ENCODE measurements at places on chromosomes 6 and 20.

DNA sequence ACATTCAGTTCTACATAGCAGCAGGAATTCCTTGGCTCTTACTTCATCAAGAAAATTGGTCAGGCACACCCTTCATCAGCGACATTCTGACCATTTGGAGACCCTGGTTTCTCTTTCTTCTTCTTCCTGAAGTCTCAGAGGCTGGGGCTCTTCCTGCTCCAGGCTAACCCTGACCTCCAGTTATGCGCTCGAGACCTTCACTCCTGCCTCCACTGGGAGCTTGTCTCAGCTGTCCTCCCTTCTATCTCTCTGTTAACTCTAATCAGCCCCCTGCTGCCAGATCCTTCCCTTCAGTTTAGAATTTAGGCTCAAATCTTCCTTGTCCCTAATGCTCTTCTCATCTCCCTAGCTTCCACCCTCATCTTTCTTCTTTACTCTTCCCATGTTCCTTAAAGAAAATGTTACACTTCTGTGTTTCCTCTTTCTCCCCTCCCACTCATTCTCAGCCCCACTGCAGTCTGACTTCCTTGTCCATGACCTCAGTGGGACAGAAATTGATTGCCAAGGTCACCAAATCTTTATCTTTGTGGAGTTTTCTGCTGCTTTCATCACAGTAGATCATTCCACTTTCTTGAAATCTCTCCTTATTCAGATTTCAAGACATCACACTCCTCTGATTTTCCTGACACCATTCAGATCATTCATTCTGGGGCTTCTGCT lies 8.4 kb upstream of the HLA-DOA start:
- DNase-seq: no peak

GRCh38 chr6:6790393-6790792 lies 201.9 kb downstream of the LY86 start:
- DNase-seq: no peak

GRCh38 chr6:149962461-149963211 lies 1.1 kb upstream of the ULBP1 start:
- DNase-seq: no peak

- no peak for DNase-seq
Observed at GRCh38 chr20:34222208-34222607, 19.0 kb upstream of the ASIP start.

DNA sequence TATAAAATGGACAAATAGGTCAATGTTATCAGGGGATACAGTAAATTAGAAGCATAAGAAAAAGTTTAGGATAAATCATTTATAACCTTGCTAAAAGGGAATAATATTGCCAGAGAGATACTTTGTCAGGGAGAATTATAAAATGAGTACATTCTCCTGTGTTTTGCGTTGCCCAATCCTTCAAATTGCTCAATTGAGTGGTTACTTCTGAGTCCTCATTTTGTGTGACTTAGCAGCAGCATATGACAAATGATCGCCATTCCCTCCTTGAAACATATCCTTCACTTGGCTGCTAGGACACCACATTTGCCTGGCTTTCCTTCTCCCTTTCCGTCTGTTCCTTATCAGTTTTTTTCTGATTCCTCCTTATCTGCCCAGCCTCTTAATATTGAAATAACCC lies 106.7 kb upstream of the FLRT3 start:
- no peak for DNase-seq

DNA sequence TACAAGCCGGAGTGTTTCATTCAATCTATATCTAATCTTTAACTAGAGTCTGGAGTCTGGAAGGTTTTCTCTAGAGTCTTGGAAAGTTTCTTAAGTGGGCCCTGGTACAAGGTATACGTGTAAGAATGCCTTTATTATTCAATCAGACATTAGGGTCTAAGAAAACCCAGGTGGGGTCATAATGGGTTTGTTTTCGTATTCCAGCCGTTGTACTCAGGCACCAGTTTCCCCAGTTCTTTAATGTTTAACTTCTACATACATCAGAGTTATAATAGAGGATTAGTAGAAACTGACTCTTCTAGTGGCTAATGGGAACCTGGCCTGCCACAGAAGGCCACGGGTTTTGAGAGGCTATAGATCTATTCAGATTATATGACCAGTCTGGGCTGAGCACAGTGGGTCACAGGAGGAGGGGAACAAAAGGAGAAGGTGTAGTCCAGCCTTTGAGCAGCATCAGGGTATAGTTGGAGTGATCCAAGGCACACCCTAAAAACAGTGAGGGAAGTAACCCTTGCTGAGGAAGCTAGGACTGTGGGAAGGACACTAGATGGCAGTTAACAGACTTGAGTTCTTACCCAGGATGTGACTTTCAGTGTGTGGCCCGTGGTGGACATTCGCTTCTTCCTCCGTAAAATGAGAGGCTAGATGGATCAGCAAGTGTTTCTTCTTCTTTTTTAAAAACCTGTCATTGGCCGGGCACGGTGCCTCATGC lies 15.5 kb downstream of the FAM83B start:
- DNase-seq: no peak

GRCh38 chr6:10431423-10432164 lies 16.7 kb upstream of the TFAP2A start:
- DNase-seq: no peak

DNA sequence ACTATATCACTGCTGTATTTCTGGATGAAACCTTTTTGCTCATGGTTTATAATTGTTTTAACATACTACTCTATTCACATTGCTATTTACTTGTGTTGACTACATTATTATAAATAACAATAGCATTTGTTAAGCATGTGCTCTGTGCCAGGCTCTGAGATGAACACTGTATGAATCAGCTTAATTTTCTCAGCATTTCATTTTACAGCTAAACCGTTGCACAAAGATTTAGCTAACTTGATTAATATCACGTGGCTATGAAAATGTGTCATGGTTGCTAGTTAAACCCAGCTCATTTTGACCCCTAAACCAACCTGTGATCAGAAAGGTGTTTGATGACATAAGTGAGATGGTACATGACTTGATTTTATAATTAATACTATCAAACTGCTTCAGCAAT lies 77.5 kb downstream of the NCOA7 start:
- no peak for DNase-seq

DNA sequence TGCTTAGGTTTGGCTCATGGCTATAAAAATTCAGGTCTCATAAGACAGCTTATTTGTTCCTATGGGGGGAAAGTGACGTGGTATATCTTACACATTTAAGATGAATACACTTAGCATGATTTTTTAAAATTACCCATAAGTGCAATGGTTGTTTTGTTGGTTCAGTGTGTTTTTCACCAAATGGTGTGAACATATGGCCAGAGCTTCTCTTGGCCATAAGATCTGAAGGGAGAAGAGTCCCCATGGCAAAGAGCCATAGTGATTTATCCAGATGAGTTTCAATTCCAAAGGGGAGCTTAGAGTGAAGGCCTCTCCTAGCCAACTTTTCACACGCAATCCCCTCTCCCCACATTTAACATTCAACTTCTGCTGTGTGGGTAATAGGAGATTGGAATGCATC lies 107.6 kb downstream of the TMEM242 start:
- no peak for DNase-seq
